Breast epithelium (tissue), 4 donors: ENCODE measurements at places on chromosomes 4 and X. TPM values are rescaled to one million over a fixed set of nuclear protein-coding genes. Genes with fewer than 3 reads are reported as not detected.

DNA sequence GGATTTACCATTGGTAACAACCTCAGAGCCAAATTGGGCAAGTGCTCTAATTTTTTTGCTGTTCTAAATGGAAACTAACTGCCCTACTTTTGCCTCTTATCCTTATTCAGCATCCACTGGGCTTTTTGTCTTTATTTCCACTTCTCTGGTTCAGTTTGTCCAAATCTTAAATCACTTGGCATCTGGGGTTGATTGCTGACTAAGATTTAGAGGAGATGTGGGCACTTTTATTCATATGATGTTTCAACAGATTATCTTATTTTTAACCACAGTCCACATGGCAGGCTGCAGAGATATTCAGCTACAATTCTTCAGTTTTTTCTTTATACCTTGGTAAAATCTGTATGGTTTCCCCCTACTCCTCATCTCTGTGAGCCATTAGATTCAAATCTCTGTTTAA is 1161.4 kb upstream of the PCDH7 start:
- no peak for DNase-seq

DNA sequence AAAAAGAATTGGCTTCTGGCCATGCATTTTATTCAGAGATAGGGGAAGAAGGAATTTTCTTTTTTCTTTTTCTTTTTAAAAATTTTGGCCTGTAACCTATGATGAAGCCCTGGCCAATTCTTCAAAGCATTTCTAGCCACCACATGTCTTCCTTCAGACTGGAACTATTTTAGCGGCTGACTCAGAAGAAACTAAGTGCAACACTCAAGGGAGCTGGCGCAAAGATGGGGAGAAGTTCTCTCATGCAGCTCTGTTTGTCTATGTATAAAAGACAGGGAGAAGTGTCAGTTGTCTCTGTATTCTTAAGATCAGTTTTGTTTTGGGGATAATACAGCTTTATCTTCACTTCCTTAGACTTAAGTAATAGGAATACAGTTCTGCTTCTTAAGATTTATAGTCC is 46.1 kb downstream of the MBNL3 start:
- no peak for DNase-seq

Gene IGSF1
- 0.96 TPM for total RNA-seq

Gene C1QTNF7
- total RNA-seq = 14.9 TPM

Gene CSAG2
- total RNA-seq = not detected

DNA sequence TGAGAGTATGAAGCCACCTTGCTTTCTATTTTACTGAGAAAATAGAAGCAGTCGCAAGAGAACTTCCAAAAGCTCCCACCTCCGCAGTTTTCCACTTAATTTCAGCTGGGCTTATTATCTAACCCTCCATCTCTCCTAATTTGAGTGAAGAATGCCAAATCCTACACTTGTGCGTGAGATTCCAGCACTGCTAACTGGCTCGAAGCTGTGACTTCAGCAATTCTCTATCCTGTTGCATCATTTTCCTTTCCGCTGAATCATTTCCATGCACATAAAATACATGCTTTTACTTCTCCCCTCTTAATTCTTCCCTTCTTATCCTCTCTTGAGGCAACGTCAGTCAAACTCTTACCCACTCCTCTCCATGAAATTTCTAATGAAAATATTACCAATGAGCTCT is 189.5 kb downstream of the GASK1B start:
- DNase-seq = no peak

DNA sequence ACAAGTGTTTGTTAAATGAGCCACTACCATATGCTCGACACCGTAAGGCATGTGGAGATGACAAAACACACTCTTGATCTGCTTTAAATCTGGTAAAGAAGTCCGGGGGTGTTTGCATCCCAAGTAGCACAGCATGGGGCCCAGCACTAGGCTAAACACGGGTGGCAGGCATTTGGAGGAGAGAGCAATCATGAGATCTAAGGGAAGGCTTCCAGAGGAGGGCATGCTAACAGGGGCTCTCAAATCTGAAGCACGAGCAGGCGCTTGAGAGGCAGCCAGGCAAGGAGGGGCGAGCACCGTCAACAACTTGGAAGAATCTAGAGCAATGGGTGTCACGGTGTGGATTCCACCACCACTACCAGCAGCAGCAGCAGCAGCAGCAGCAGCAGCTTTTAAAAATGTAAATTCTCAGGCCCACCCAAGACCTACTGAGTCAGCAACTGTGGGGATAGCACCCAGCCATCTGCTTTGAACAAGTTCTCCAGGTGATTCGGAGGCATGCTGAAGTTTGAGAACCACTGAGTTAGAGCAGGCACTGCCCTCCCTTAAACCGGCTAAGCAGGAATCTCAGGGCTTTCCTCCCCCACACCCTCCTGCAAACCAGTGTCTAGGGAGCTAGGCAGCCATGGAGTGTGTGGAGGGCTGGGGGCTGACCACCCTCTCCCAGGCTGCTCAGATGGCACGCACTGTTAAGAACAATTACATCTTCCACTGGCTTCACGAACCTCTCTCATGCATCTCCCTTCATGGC is 70.2 kb upstream of the MAP3K15 start:
- DNase-seq = no peak

- no peak for DNase-seq
Observed at GRCh38 chrX:124764354-124764753, 418.0 kb downstream of the SH2D1A start.

Gene FHDC1
- total RNA-seq = 0.48 TPM

- peak; percentile 74 for DNase-seq
Observed at GRCh38 chr4:47836641-47837093, 1.2 kb downstream of the CORIN start.

Gene PCDH11X
- 1.3 TPM for total RNA-seq

DNA sequence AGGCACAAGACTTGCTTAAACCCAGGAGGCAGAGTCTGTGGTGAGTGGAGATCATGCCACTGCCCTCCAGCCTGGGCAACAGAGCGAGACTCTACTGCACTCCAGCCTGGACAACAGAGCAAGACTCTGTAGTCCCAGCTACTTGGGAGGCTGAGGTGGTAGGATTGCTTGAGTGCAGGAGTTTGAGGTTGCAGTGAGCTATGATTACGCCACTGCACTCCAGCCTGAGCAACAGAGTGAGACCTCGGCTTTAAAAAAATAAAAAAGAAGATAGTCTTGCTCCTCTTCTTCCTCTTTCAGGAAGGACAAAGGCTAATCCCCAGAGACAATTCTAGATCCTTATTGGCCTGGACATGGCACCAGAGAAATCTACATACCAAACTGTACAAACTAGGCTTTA is 5.7 kb upstream of the PPEF2 start:
- DNase-seq = no peak

DNA sequence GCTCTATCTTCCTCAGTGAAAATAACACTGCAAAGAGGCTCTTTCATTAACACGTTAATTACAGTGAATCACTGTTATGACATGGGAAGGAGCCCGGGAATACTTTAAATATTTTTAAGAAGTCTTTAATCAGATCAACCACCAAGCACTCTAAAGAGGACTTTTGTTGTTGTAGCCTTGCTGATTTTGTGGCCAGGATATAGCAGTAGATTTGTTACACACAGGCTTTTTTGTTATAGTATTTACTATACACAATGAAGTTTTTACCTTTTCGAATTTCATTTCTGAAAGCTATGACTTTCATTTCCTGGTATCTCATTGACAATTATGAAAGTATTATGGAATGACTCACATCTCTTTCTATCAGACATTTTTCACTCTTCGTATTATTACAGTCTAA is 20.3 kb downstream of the FGF13 start:
- DNase-seq = no peak
